ENCODE measurements at places on chromosomes 3 and 15.
A peak's percentile ranks its signal among the peaks of the same experiment; 100 is the strongest.

- DNase-seq, result no peak
These were observed 272.9 kb downstream of the FEZF2 start for GRCh38 chr3:62100282-62100989.

- no peak for DNase-seq
These were observed 46.1 kb downstream of the FNDC3B start for GRCh38 chr3:172085557-172085895.

- DNase-seq, result no peak
These were observed 1.6 kb upstream of the CELSR3 start for GRCh38 chr3:48664313-48664644.

GRCh38 chr3:112130638-112130993 is 2.4 kb downstream of the GCSAM start:
- no peak for DNase-seq

DNA sequence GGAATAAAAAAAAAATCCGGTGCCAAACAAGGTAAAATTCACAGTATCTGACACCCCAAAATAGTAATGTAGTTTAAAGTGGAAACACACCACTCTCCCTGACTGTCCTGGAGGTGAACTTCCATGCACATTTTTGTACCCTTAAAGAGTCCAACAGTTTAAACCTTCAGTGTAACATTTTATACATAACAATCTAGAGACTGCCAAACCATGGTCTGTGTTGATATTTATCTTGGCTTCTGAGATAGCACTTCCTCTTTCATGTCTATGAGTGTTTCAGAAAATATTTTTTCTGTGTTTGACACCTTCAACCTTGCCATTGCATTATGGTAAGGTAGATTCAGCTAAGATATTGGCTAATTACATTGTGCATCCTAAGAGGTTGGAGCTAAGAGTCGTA is 13.9 kb downstream of the TMEM45A start:
- no peak for DNase-seq

GRCh38 chr15:89665449-89666181 is 10.3 kb upstream of the KIF7 start:
- no peak for DNase-seq

GRCh38 chr3:152268555-152269055 is at the start of gene MBNL1:
MBNL1 (plus strand) TSS chr3:152268929; CDS start chr3:152300194, 31,265 bp downstream.
- DNase-seq, result peak; percentile 87

GRCh38 chr3:27130796-27131195 is 238.4 kb downstream of the NEK10 start:
- DNase-seq, result no peak

DNA sequence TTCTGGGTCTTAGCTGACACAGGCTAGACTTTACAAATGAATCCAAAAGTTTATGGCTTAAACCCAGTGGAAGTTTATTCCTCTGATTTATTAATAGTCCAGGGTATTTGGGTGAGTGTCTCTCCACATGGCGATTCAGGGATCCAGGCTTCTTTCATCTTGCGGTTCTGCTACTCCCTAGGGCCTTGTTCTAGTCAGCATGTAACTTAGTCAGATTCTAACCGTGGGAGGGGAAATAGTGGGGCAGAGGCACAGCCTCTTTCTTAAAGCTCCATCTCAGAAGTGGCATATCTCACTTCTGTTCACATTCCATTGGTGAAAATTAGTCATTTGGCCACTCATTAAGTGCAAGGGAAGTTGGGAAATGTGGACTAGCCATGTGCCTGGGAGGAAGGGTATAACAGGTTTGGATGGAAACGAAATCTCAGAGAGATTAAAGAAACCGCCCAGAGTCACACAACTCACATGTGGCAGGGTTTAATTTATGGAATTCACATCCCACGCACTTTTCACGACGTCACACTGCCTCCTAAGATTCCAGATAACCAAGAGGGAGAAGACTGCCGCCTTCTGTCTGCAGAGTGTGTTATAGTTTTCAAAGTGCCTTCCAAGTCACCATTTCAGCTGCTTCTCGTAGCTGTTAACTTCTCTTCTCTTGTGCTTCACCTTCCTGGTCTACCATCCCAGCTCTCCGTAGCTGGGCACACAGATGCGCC is 11.4 kb upstream of the RASGRF1 start:
- DNase-seq, result peak; percentile 18

DNA sequence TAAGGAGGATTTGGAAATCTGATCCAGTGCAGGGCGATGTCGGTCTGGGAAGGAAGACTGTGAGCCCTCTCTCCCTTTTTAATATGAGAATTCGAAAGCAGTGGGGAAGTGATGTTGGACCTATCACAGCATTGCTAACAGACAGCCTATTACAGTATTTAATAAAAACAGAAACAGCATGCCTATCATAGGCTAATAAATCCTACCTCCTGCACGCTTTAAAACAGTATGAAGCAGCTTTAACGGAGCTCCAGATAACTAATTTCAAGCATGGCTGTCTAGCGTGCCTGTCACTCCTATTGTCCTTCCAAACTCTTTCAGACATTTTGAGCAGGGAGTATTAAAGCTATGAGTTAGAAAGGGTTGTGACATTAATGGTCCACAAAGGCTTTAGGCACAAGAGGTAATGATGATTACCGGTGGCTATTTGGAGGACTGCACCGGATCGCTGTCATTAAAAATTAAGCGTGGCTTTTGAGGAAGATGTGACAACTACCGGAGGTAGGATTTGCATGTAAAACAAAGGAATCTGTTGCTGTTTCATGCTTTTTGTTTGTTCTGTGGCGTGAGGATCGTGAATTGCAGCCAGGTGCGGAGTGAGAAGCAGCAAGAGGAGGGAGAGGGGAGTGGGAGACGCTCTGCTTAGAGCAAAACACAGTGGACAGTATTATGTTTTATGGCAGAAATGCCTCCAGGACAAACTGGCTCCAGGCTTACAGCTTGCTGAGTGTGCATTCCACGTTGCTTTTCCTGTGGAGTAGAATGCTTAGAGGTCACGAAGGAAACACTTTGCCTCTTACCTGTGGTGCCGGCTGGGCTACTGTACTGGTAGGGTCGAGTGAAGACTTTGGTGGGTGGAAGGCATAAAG is at the start of gene KCNMB2:
Gene KCNMB2, plus strand, starts transcription at position 226 of the 869 bp plus-strand sequence.
- DNase-seq, result no peak

GRCh38 chr3:10505050-10505790 is at the start of gene ATP2B2:
ATP2B2 (minus strand) TSS chr3:10505586; CDS start chr3:10449543, 56,043 bp downstream.
- no peak for DNase-seq

DNA sequence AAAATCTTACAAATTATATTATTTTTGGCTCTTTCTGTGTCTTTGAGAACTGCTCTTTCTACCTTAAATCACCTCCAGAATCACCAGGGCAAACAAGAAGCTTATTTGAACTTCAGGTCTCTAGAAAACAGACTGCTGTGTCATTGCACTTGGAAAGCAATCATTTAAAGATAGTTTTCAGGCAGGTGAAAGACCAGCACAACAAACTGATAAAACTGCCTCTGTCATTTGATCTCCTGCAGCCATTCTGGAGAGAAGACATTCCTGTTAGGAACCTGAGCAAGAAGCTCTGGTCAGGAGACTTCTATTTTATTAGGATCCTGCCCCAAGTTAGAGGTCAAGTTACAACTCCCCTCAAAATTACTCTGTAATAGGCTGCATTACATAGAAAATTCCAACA is 50.7 kb upstream of the AP4E1 start:
- no peak for DNase-seq

- DNase-seq, result peak; percentile 41
These were observed 61.4 kb upstream of the ZBTB38 start for GRCh38 chr3:141306922-141307321.

- DNase-seq, result no peak
These were observed 44.4 kb upstream of the C3orf38 start for GRCh38 chr3:88105325-88105724.

- DNase-seq, result no peak
These were observed 134.3 kb downstream of the CGGBP1 start for GRCh38 chr3:87924485-87924884.

GRCh38 chr15:62187910-62188309 is 22.8 kb upstream of the C2CD4B start:
- DNase-seq, result no peak

DNA sequence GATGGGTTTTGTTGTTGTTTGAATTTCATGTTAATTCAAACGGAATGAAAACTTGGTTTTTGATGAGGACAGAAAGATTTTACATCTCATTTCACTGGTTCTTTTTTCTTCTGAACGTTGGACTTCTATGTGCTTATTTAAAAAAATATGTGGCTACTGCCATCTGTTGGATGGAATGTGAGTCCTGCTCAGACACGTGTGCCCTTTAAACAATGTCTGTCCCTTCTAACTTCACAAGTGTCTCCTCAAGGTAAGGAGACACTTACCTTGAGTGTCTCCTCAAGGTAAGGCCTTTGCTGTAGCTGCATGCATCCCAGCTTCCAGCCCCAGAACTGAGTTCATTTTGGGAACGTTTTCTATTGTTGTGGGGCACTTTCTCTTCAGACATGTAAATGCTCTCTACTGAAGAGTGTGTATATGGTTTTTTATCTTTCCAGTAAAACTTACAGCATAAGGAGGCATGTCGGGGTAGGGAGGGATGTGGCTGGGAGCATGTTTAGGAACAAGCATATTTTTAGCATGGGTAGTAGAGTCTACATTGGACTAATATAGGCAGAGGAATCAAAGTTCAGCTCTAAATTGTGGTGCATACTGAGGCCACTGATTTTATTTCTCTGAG is 63.1 kb upstream of the UBE3A start:
- peak; percentile 62 for DNase-seq

- DNase-seq, result no peak
These were observed 64.7 kb downstream of the STARD9 start for GRCh38 chr15:42640109-42640508.

GRCh38 chr15:68106656-68107055 is 52.5 kb downstream of the PIAS1 start:
- DNase-seq, result no peak

DNA sequence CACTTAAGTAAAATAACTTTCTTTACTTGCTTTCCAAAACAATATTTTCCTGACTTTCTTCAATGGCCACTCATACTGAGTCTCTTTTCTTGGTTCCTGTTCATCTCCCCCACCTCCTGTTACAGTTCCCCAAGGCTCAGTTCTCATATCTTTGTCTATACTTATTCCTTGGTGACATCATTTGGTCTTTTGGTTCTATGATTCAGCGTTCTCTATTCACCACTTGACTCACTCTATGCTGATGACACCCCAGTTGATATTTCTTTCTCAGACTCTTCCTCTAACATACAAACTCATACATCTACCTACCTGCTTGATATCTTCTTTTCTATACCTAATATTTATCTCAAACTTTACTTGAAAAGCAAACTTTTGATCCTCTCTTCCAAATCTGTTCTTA is 85.0 kb upstream of the P3H2 start:
- peak; percentile 90 for DNase-seq

DNA sequence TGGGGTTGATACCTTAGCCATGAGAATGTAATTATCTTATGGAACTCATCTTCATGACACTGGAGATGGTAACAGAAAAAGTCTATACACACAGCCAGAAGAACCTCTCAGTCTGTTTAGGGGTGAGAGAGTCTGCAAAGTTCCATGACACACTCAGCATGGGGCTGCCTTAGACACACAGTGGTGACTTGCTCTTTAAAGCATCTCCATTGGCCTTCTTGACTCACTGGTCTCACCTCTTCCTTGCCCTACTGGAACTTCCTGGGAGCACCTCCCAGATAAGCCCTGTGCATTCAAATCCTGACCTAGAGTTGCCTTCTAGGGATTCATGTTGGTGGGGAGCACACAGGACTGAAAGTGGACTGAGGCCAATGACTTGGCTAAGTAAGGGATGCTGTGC is 9.3 kb downstream of the MAGI1 start:
- DNase-seq, result peak; percentile 3

GRCh38 chr15:54149115-54149531 is 170.9 kb downstream of the UNC13C start:
- peak; percentile 37 for DNase-seq

DNA sequence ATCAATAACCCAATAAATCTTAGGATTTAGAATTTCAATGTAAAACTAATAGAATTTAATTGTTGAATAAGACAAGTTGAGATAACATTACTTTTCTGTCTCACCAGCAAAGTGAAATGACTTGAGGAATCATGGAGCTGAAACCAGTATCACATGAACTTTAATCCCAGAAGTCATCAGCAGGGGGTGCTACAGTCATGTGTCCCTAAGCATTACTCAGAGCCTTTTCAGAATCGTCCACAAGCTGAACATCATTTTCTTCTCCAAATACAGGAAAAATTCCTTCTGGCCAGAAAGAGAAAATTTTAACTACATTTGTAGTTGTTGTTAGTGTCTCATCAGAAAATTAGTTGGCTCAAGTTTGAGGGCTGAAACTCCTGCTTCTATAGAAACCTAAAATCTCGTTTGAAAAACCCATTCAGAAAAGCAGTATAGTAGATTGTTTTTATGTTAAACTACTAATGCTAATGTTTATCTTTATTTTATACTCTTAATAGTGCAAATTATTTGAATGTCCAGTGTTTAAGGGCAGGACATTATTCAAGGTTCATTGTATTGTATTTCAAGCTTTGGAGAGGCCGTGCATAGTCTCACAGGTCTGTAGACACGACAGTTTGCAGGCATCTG is 384.1 kb downstream of the PLOD2 start:
- peak; percentile 73 for DNase-seq

DNA sequence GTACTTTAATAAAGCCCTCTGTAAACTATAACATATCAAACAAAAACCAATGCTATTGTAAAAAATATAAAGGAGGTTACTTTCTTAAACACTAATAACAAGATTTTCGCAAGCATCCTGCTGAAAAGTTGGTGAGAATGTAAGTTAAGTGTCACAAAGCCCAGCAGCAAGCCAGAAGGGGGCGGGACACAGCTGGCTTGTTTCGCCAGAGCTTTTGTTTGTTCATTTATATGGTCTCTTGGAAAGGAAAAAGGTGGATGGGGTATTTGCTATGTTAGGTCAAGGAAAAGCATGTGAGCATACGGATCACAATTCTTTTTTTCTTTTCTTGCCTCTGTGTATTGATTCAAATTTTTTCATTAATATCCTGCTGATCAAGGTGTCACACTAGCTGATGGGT is 59.9 kb downstream of the HACD2 start:
- no peak for DNase-seq

DNA sequence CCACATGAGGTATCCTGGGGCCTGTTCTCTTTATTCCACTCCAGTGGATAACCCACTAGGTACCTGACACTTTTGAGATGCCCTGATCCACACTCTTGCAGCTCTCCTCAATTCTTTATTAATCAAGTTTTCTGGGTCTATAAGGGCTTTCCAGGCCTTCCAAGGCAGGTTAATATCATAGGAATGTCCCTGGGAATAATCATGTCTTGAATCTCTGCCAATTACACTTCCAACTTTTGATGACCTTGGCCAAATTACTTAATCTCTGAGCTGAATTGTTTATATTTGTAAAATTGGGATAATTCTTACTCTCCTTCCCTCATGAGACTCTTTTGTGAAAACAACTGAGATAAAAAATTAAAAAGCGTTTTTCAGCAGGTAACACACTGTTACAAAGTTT is 881.7 kb downstream of the MCTP2 start:
- no peak for DNase-seq

GRCh38 chr3:164640591-164640990 is 437.7 kb downstream of the SI start:
- no peak for DNase-seq

DNA sequence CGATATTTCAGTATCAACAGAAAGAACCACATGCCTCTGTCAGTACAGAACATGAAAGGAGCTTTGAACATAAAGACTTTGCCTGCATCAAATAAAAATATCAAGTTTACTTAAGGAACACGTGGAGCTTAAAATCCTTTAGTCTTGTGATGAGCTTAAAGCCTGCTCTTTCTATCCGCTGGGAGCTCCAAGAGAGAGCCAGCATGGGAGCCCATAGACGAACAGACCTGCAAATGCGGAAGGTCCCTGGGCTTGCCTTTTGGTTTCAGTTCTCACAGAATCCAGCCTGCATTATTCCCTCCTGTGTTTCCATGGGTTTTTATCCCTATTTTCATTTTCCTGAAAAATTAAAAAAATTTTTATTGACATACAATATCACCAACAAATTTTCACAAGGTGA is 530.6 kb upstream of the RGMA start:
- no peak for DNase-seq
